WTC11 (cell line): ENCODE measurements at places on chromosomes 2 and 18.

- no peak for DNase-seq
Observed at GRCh38 chr2:12841021-12841420, 124.3 kb downstream of the TRIB2 start.

DNA sequence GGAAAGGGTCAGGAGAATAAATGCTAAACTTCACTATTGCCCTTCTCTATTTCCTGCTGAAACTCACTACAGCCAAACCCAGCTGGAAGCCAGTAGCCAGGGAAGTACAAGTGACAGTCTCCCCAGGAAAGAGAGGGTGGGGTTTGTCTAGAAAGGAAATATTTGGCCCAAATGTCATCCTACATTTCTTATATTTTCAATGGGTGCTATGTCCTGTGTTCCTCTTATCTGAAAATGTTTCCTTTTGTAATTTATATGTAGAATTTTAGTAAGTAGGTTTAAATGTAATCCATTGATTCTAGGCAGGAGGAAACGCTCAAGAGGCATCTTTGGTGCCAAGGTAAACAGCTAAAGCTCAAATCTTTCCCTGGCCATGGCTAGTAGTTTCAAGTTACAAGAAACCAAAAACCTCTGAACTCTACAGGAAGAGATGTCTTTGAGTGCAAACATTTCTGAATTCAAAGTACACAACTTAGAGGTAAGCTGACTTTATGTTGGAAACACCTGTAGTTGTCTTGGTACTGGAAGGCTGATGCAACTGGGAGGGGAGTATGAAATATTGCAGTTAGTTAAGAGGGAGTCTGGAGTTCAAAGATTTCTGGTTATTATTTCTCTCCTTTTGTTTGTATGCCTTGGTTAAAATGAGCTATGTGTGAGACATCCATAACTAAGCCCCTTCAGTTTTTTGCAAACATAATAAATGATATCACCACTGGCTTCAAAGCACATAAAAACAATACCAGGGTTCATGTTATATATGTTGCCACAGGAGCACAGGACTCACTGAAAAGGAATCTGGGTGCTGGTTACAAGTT, 356.1 kb upstream of the ZC3H15 start:
- no peak for DNase-seq

GRCh38 chr2:134919341-134920210, 954 bp downstream of the CCNT2 start:
- DNase-seq, result no peak

DNA sequence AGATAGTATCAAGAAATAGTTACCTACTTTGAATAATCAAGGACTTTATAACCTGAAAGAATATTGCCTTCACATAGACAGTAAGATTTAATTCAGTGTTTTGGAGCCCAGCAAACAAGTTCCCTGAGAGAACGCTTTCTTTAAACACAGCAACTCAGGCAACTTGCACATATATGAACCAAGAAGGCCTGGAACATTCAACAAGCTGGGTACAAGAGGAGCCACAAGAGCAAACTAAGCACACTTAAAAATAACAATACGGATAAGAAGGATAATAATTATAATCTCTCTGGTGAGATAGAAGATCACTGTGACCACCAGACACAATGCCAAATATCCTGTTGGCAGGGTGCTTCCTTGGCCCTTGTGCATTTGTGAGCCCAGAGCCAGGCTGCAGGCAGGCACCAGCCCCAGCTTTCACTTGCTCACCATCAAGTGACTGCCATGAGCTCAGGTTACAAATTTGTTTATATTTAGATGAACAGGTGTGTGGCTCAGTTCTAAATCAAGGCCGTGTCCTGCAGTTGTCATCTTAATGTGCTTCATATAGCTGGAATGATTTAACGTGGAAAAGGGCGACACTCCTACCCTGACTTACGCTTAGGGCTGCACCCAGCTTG, 446.6 kb downstream of the IRS1 start:
- no peak for DNase-seq

- no peak for DNase-seq
Observed at GRCh38 chr2:27408601-27409320, 630 bp downstream of the PPM1G start.

DNA sequence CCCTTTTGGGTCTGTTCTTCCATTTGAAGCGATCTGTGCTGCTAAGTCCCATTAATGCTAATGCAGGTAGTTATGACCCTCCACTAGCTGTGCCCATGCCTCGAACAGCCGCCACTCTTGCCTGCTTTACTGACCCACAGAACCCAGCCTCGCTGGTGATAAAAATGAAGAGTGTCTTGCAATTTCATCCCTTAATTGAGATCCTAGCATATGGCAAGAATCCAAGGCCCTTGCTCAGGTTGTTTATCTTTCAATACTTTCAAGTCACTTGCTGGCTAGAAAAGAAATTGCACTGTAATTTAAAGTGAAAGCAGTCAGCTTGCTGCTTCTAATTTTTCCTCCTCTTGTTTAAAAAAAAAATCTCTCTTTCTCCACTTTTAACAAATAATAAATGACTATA, 73.6 kb downstream of the ZNF521 start:
- DNase-seq, result no peak

DNA sequence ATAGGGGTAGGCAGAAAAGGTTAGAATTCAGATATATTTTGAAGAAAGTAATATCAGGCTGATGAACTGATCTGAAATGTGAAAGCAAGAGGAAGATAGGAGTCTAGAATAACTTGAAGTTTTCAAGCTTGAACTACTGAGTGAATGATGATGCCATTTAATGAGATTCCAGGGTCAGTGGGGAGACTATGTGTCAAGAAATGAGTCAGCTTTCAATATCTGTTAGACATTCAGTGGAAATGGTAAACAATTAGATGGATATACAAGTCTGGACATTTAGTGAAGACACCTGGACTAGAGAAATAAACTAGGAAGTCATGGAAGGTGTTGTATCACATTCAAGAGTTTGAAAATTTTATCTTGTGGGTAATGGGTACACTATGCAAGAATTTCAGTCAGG, 326.9 kb downstream of the FSIP2 start:
- DNase-seq, result no peak

DNA sequence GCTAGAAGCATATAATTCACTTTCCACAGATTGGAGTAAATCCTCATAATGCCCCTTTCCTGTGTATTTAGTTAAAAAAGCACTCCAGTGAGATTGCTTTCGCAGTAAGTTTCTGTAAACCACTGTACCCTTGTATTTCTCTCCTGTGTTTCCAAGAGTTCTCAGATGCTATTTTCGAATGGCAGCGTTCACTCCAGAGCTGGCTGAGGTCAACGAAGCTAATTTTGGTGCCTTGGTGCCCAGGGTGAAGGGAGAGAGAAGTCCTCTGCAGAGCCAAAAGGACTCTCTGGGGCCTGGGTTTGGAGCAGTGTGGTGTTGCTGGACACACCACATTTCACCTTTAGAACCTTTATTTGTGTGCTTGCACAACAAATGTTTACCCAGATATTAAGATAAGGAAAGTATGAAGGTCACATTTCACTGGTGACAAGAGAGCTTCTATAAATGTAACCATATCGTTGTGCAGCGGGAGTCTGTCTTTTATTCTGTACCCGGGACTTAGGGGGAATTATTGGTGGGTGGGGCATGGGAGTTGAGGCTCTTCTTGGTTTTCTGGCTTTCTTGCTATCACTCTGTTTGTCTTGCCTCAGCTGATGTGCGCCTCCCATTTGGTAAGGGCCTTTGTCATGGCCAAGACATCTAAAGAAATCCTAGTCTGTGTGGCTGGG, 9.9 kb downstream of the EPAS1 start:
- no peak for DNase-seq

DNA sequence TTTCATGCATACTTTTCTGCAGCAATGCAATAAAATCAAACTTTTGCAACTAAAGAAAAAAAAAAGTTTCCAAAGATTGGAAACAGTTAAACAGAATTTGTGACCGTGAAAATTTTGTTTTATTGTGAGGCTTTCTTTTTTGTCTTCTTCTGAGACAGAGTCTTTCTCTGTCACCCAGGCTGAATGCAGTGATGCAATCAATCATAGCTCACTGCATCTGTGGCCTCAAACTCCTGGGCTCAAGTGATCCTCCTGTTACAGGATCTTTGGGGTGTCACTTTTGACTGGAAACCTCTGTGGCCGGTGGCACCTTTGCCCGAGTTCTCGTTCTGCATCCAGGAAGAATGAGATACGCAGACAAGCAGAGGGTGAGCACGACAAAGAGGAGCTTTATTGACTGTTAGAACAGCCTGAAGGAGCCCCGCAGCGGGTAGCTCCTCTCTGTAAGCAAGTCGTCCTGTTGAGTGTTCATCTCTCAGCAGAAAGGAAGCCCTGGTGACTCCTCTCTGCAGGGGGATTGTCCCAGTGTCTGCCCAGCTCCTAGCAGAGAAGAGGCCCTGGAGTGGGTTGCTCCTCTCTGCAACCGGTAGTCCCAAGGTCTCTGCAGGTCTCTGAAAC, 16.9 kb upstream of the ILKAP start:
- DNase-seq, result no peak

DNA sequence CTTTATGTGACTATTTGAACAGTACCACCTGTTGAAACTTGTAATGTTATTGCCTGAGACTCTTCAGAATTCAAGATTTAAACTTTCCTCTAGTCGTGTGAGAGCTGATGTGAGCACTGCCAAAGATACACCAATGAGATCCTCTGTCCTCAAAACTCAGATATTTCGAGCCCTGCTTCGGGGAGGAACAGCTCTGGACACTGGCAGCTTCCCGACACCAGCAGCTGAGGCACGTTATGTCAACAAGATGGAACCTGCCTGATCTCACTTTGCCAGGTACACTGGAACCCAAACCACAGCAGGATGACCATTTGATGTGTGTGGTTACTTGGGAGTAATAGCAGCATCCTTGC, 319.9 kb upstream of the RBMS1 start:
- DNase-seq, result no peak

DNA sequence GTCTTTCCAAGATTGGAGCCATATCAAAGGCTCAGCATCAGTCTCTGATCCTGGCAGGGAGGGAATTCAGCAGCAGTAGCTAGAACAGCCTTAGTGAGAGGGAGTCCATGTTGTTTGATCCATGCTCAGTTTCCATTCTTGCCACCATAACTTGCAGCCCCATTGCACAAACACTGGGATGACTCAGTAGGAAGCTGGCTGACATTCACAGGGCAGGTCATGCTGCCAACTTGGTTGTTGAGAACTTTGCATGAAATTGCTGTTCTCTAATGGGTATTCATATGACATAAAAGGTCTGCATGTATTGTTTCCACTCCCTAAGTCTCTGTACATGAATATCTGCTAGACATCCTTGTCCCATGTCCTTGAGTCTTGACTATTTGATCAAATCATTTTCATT, 29.9 kb upstream of the STAT4 start:
- DNase-seq, result no peak

DNA sequence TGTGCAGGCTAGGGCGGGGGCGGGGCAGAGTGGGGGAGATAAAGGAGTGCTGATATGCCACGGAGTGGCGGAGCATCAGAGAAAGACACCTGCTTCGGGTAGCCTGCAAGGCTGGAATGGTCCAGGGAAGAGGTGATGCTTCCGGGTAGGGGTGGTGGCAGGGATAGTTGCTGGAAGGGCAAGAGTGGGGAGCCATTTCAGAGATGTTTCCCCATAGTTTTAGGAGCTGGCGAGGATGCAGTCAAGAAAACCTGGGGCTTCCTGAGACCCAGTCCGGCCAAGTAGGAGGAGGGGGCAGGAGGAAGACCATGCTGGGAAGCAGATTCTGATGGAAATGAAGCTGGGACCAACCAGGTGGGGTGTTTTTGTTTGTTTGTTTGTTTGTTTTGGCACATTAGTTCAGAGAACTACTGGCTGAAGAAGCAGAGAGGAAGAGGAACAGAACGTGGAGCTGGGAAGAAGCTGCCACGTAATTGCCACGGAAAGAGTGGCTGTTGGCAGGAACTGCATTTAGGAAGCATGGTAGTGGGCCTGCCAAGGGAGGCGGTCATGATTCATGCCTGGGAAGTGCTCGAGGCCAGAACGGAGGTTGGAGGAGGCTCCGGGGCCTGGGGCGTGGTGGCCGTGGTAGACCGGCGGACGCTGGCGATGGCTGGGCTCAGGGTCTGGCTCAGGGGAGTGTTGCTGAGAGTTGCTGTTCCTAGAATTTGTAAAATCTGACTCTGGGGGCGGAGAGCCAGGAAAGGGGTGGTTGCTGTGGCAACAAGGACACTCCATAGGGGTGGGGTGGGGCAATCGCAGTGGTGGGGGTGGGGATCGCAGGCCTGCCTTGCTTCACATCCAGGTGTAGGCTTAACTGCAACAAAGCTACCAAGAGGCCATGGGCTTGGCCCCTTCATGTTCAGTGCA, 8.6 kb upstream of the INPP5D start:
- DNase-seq, result peak; percentile 81

GRCh38 chr2:236871500-236872001, 214.1 kb upstream of the COPS8 start:
- DNase-seq, result no peak

GRCh38 chr2:62724886-62725711, 19.6 kb downstream of the EHBP1 start:
- peak; percentile 63 for DNase-seq

- no peak for DNase-seq
Observed at GRCh38 chr18:77857678-77858655, 608.3 kb downstream of the GALR1 start.
